Activated CD4-positive, CD25-positive, alpha-beta regulatory T cell treated with anti-CD3 and anti-CD28 coated beads, Interleukin-2, amount 50 U/mL, for 72 hours (primary cell): ENCODE measurements at places on chromosomes 4 and X.
A peak's percentile ranks its signal among the peaks of the same experiment; 100 is the strongest.

- DNase-seq: peak; percentile 28
Measured at GRCh38 chr4:4858527-4859324, 739 bp upstream of the MSX1 start.

DNA sequence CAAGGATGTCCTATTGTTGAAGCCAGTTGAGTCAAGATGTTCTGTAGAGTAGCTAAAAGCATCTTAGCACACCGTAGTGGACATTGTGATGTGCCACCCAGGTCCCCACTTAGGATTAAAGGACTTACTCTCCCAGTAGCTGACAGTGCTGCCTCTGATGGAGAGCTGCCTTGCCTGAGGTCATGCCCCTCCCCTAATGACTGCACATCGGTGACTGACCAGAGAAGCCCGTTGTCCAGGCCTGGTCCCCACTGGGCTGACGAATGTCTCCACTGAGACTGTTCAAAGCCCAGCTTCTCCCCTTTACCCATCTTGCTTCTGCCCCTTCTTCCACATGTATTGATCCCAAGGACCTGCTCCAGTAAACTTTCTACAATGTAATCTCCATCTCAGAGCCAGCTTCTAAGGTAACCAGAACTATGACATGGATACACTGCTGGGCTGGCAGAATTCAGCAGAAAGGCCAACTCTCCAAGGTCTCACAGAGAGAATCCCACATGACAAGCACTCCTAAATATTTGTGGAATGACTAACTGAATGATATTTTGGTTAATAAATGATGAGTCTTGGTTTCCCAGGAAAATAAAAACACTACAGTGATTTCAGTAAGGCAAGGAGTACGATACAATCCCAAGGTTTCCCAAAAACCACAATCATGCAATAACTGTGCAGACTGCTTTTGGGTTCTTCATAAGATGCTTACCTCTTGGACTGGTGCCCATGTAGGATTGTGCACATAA, 82.4 kb upstream of the TMEM150C start:
- DNase-seq: no peak

- no peak for DNase-seq
Measured at GRCh38 chrX:9252182-9252581, 212.7 kb upstream of the TBL1X start.

DNA sequence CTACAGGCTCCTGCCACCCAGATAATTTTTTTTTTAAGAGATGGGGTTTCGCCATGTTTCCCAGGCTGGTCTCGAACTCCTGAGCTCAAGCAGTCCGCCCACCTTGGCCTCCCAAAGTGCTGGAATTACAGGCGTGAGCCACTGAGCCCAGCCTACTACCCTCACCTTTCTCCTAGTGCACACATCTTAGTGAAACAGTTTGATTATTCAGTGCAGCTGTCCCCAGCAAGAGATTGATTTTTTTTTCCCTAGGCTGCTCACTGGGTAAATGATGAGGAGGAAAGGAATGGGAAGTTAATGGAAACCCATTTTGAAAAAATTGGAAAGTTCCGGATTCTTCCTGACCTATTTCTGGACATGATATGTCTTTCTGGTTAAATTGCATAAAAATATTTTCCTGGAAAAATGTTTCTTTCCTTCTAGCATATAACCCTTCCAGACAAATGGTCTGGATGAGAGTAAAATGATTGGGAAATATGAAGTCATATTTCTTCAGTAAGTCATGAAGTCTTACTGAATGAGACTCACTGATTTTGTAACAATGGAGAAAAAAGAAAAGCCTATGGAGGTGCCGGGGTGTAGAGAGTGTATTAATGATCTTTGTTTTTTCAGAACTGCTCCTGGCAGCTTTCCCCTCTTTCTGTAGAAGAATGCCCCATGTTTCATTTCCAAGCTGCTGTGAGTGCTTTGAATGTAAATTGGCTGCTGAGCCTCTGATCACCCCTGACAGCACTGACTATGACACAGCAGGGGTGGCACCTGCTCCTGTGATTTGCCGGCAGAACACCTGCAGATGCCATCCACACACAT, 19.5 kb upstream of the ZNF41 start:
- no peak for DNase-seq

- DNase-seq: no peak
Measured at GRCh38 chr4:42344749-42345148, 52.5 kb upstream of the SHISA3 start.

- no peak for DNase-seq
Measured at GRCh38 chr4:148094149-148094548, 348.1 kb downstream of the NR3C2 start.

DNA sequence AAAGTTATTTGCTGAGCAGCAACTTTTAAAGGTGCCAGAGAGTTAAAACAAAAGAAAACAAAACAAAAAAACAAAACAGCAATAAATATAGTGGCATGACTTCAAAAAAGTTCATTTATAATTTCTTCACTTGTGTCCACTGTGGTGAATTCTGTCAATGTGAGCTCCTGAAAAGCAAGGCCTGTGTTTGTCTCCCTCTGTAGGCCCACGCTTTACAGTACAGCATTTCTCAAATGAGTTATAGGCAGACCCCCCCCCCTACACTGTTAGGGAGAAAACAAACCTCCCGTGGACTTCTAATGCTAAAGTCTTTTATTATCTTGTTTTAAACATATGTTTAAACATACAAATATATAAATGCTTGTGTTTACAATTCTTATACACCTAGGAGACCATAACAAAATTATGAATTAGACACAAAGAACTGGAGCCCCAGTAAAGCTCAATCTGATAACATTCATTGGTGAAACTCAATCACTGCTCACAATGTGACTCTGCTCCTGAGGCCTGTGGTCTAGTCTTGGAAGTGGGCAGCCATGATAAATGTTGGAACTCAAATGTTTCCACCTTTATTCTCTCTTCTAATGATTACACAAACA, 47.0 kb upstream of the SCOC start:
- no peak for DNase-seq
